ENCODE measurements at places on chromosomes 4 and X. TPM values are rescaled to one million over a fixed set of nuclear protein-coding genes. Genes with fewer than 3 reads are reported as not detected.

VEGFC gene
- total RNA-seq = 4.0 TPM

MBNL3 gene
- total RNA-seq = 282 TPM

NALF2 gene
- total RNA-seq = 2.1 TPM

SLC26A1 gene
- 0.34 TPM for total RNA-seq

PHOX2B gene
- total RNA-seq = not detected

ERVMER34-1 gene
- total RNA-seq = 1.4 TPM

GLRA2 gene
- total RNA-seq = not detected

HSFX3 gene
- total RNA-seq = 0.74 TPM

THOC2 gene
- total RNA-seq = 76.2 TPM

ABCG2 gene
- 12.3 TPM for total RNA-seq

USP46 gene
- total RNA-seq = 26.3 TPM

FGG gene
- total RNA-seq = not detected

GRCh38 chrX:45196701-45197100 lies 4.0 kb downstream of the DIPK2B start:
- no peaks in the 10 kb centered on the region for H3K36me3 ChIP-seq
- no peaks in the 10 kb centered on the region for H3K27me3 ChIP-seq
- no peaks in the 10 kb centered on the region for H3K4me1 ChIP-seq
- H3K4me3 ChIP-seq = no peak overlapping the region

DNA sequence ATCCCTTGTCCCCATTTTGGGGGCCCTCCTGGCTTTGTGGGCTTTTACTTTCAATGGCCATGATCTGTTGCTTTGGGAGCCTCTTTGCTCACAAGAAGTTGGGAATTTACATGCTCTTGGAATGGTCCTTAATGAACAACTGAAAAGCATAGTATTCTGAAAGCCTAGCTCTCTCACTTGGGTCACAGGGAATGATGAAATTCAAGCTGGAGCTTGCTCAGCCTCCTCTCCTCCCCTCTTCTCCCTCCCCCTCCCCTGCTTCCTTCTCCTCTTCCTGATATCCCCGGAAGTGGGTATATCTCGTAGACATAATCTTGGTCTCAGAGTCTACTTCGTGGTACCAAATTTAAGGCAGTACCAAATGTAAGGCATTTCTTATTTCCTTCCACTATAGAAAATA lies 400.6 kb upstream of the NR3C2 start:
- no peak overlapping the region for H3K27ac ChIP-seq
- no peak overlapping the region for H3K4me3 ChIP-seq
- H3K4me1 ChIP-seq = no peaks in the 10 kb centered on the region
- no peaks in the 10 kb centered on the region for H3K27me3 ChIP-seq
- H3K36me3 ChIP-seq = no peaks in the 10 kb centered on the region

- peak; percentile 91 for DNase-seq
- H3K4me3 ChIP-seq = peak within 1 kb of the TSS; percentile 57
- H3K4me1 ChIP-seq = no peaks in the 10 kb centered on the region
- no peaks in the 10 kb centered on the region for H3K36me3 ChIP-seq
- no peaks in the 10 kb centered on the region for H3K27me3 ChIP-seq
- H3K27ac ChIP-seq = peak within 1 kb of the TSS; percentile 83
Observed at GRCh38 chrX:46836701-46837557, at the start of gene RP2. Gene RP2 (plus strand): TSS chrX:46837043. CDS start chrX:46837101, 58 bp downstream.

GRCh38 chr4:82921795-82922194 lies 21.3 kb downstream of the THAP9 start:
- H3K36me3 ChIP-seq = no peaks in the 10 kb centered on the region
- H3K4me3 ChIP-seq = no peak overlapping the region
- H3K27me3 ChIP-seq = no peaks in the 10 kb centered on the region
- DNase-seq = no peak
- H3K4me1 ChIP-seq = no peaks in the 10 kb centered on the region
- no peak overlapping the region for H3K27ac ChIP-seq

DNA sequence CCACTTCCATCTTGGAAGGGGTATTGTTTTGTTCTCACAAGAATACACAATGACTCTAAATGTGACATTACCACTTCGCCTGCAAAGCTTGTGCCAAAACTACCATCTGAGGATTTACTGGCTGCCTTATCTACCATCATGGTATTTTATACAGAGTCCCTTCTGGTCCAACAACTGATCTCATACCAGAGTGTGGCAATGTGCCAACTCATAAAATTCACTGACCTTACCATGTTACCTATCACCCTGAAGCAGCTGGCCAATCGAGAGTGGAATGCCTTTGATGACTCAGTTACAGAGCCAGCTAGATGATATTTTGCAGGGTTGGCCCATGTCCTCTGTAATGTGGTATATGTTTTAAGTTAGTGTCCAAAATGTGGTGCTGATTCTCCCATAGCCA lies 3.8 kb upstream of the SERPINA7 start:
- H3K4me3 ChIP-seq = no peak overlapping the region
- peak; percentile 58 for DNase-seq
- no peaks in the 10 kb centered on the region for H3K27me3 ChIP-seq
- H3K4me1 ChIP-seq = no peaks in the 10 kb centered on the region

GRCh38 chrX:13545726-13546125 lies 23.7 kb upstream of the EGFL6 start:
- no peak overlapping the region for H3K27ac ChIP-seq
- H3K4me1 ChIP-seq = no peaks in the 10 kb centered on the region
- no peaks in the 10 kb centered on the region for H3K27me3 ChIP-seq

- H3K27ac ChIP-seq = no peak overlapping the region
- H3K4me3 ChIP-seq = no peak overlapping the region
- H3K36me3 ChIP-seq = no peaks in the 10 kb centered on the region
- H3K27me3 ChIP-seq = no peaks in the 10 kb centered on the region
- DNase-seq = no peak
Observed at GRCh38 chr4:175125410-175126068, 207.4 kb downstream of the ADAM29 start.

- H3K36me3 ChIP-seq = no peaks in the 10 kb centered on the region
- H3K4me3 ChIP-seq = no peak overlapping the region
- no peaks in the 10 kb centered on the region for H3K27me3 ChIP-seq
- H3K27ac ChIP-seq = no peak overlapping the region
- H3K4me1 ChIP-seq = no peaks in the 10 kb centered on the region
- DNase-seq = no peak
Observed at GRCh38 chr4:10623862-10624261, 60.7 kb downstream of the CLNK start.

GRCh38 chr4:56220261-56220660 lies 167.0 kb downstream of the AASDH start:
- no peaks in the 10 kb centered on the region for H3K36me3 ChIP-seq
- no peaks in the 10 kb centered on the region for H3K4me1 ChIP-seq
- H3K27ac ChIP-seq = no peak overlapping the region
- H3K27me3 ChIP-seq = no peaks in the 10 kb centered on the region

DNA sequence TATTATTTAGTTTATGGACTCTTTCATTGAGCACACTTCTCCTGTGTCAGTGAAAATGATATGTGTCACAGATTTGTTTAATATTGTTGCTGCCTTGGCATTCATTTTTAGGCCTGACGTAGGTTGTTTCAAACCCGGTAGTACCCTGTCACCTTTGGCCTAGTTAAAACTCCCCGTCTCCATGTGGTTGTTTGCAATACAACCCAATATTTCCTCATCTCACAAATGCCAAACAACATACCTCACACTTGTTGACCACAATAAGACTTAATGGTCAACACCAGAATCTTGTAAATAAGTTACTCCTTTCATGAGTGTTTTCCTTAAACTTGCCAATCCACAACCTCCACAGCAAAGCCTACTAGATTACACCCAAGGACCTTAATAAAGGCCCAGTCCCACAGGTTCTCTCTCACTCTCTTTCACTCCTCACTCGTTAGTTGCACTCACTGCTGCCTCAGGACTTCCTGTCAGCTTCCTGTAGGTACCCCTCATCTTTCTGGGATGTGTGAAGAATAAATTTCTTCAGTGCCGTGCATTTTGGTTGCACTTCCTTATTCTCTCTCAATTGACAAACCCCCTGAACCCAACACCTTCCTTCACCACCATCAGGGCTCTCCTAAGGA lies 31.3 kb downstream of the IL13RA2 start:
- no peaks in the 10 kb centered on the region for H3K4me1 ChIP-seq
- no peaks in the 10 kb centered on the region for H3K27me3 ChIP-seq
- H3K27ac ChIP-seq = no peak overlapping the region
- no peak for DNase-seq
- H3K4me3 ChIP-seq = no peak overlapping the region

- no peaks in the 10 kb centered on the region for H3K36me3 ChIP-seq
- H3K27ac ChIP-seq = no peak overlapping the region
- H3K4me3 ChIP-seq = no peak overlapping the region
Observed at GRCh38 chr4:145828802-145829485, 109.7 kb downstream of the ZNF827 start.

DNA sequence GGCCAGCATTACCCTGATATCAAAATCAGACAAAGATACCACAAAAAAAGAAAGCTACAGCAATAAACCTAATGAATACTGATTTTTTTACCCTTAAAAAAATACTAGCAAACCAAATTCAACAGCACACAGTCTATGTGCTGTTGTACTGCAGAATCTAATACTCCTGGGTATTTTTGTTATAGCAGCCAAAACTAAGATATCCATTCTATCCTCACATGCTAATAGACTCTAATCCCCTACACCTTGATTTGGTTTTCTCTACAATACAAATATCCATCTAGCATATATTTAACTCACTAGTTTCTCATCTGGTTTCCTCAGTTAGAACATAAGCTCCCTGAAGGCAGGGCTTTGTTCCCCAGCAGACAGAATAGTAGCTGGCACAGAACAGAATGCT lies 12.4 kb downstream of the CLOCK start:
- no peaks in the 10 kb centered on the region for H3K27me3 ChIP-seq
- H3K4me3 ChIP-seq = no peak overlapping the region
- DNase-seq = no peak
- H3K36me3 ChIP-seq = no peaks in the 10 kb centered on the region
- no peak overlapping the region for H3K27ac ChIP-seq
- H3K4me1 ChIP-seq = peaks cover 3% of the 10 kb centered on the region

DNA sequence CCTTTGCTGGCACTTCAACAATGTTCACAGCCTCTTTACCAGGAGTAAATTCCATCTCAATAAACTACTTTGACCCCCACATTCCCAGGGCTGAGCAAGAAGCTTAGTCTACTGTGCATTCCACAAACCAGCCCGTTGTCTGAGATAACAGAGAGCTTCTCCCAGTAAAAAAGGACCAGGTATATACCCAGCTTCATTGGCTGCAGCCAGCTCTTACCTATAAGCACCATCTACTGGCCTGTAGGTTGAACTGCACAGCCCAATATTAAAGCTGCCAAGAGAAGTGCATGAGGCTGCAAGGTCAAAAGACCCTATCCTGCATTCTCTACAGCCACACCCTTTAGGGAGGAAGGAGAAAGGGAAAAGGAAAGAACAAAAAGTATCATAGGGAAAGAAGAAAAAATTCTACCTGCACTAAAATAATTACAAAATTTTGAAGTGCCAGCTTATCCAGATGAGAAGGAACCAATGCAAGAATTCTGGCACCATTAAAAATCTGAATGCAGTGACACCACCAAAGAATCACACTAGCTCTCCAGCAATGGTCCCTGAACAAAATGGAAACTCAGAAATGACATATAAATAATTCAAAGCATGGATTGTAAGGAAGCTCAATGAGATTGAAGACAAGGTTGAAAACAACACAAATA lies 45.7 kb upstream of the INTU start:
- H3K27ac ChIP-seq = no peak overlapping the region
- H3K27me3 ChIP-seq = no peaks in the 10 kb centered on the region
- no peaks in the 10 kb centered on the region for H3K36me3 ChIP-seq
- no peak for DNase-seq

- no peaks in the 10 kb centered on the region for H3K36me3 ChIP-seq
- H3K27ac ChIP-seq = peak overlapping the region; percentile 12
- peaks cover 3% of the 10 kb centered on the region for H3K4me1 ChIP-seq
- peaks cover 11% of the 10 kb centered on the region for H3K27me3 ChIP-seq
Observed at GRCh38 chr4:133147921-133148689, 989 bp upstream of the PCDH10 start.

DNA sequence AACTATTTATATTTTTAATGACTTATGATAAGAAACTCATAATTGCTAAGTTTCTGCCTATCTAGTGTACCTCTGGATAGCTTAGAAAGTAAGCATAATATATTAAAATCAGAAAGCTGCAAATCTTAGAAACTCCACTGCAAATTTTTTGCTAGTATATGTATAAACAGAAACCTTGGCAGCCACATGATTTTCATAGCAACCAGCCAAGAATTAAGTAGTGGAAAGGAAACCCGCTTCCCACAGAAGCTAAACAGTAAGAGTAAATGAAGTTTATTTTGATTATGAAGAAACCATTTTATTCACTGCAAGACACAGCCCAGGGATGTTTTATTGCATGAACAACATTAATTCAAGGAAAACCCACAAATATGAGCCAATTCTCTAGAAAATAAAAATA lies 872.5 kb upstream of the ADGRL3 start:
- DNase-seq = no peak
- H3K4me3 ChIP-seq = no peak overlapping the region
- no peak overlapping the region for H3K27ac ChIP-seq
- no peaks in the 10 kb centered on the region for H3K27me3 ChIP-seq

DNA sequence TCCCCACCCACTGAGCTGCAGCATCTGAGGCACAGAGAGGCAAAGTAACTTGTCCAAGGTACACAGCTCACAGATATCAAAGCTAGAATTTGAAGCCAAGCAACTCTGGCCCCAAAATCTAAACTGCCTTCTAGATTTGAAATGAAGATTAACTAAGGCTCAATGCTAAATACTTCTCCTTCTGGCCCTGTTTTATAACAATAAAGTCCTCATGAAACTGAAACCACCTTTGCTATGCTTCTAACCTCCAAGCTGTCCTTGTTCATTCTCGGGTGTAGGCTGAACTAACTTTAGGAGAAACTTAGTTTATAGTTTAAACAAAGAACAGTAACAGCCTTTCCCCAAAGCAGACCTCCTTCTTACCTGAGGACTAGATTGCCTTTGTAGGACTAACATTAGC lies 93.6 kb downstream of the DCTD start:
- H3K4me3 ChIP-seq = no peak overlapping the region
- H3K4me1 ChIP-seq = no peaks in the 10 kb centered on the region
- no peaks in the 10 kb centered on the region for H3K27me3 ChIP-seq
- H3K36me3 ChIP-seq = no peaks in the 10 kb centered on the region
- no peak for DNase-seq

GRCh38 chr4:139655116-139655515 lies 10.5 kb upstream of the MGST2 start:
- H3K4me1 ChIP-seq = no peaks in the 10 kb centered on the region
- no peaks in the 10 kb centered on the region for H3K36me3 ChIP-seq
- no peak for DNase-seq
- H3K27me3 ChIP-seq = no peaks in the 10 kb centered on the region
- H3K27ac ChIP-seq = no peak overlapping the region

DNA sequence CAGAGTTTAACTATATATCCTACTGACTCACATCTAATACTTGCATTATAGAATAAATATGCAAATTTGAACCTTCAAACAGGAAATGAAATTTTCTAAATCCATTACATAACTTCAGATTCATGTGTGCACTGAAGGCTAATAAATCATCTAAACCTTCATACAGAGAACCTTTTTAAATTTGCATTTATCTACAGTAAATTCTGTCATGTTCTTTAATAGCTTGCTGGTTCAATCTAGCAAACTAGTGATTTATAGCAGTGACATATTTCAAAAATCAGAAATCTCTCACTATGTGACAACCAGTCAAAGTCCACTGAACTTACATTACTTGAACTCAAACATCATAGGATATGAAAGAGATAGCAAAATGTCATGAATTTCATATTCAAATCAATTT lies 65.1 kb downstream of the LRBA start:
- H3K27me3 ChIP-seq = no peaks in the 10 kb centered on the region
- no peak overlapping the region for H3K27ac ChIP-seq
- no peak overlapping the region for H3K4me3 ChIP-seq
- DNase-seq = no peak

Data from prostate gland (tissue), 2 donors.